Hepatic stellate cell (primary cell): ENCODE measurements at places on chromosomes 7 and 10.

GRCh38 chr7:80643336-80643915 is 5.0 kb downstream of the CD36 start:
- no peak for DNase-seq

DNA sequence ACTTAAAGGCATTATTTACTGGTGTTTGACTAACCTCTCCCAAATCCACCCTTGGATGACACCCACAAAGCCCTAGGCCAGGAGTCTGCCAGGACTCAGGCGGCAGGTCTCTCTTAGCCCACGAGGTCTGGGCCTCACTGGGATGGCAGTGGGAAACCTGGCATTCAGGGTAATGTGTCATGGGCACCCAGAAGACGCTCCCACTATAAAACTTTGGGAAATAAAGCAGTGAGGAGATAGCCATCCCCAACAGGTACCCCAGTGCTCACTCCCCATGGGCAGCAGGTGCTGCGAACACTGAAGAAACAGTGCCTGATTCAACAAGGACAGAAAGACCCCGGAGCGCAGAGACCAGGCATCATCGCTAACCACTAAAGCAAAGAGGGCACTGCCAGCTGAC is 14.4 kb upstream of the PTPRN2 start:
- no peak for DNase-seq

GRCh38 chr10:78458983-78459638 is 425.4 kb downstream of the RPS24 start:
- DNase-seq: peak; percentile 68

DNA sequence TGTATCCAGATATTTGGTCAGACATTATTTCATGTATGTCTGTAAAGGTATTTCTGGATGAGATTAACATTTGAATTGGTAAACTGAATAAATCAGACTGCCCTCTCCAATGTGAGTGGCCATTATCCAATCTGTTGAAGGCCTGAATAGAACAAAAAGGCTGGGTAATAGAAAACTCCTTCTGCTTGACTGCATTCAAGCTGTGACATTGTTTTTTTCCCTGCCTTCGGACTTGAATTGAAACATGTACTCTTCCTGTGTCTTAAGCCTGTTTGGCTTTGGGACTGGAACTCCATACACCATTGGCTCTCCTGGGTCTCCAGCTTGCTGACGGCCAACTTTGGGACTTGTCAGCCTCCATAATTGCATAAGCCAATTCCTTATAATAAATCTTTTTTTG is 36.0 kb upstream of the ARHGAP21 start:
- DNase-seq: no peak

DNA sequence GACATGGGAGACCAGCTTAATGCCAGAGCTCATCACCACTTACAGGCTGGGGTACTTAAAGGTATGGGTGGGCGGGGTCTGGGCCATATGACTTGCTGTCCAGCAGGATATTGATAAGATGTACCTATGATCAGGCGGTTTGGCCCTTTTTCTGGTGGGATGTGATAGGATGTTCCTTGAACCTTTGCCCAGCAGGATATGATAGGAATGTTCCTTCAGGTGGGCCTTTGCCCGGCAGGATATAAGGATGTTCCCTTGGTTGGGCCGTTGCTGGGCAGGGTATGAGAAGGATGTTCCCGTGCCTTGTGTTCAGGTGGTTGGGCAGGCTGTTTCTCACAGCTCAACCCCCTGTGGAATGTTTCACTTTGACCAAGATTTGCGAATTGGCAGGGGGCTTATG is 187.2 kb upstream of the CXCL12 start:
- no peak for DNase-seq

DNA sequence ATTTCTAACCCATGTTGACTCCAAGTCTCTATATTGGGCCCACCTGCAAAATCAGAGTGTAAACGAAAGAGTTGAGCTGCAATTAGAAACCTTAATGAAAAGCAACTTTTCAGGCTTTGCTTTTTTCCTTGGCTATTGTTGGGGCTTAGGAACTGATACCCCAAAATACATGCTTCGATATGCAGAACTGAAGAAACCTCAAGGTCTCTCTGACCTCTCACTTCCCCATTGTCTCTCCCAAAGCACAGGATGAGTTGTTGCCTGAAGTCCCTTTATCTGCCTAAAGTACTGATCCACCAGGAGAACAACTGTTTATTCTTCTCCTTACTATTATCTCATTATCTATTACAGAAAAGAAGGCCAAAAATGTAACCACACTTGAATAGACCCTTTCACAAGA is 666.0 kb upstream of the LRRTM3 start:
- no peak for DNase-seq

DNA sequence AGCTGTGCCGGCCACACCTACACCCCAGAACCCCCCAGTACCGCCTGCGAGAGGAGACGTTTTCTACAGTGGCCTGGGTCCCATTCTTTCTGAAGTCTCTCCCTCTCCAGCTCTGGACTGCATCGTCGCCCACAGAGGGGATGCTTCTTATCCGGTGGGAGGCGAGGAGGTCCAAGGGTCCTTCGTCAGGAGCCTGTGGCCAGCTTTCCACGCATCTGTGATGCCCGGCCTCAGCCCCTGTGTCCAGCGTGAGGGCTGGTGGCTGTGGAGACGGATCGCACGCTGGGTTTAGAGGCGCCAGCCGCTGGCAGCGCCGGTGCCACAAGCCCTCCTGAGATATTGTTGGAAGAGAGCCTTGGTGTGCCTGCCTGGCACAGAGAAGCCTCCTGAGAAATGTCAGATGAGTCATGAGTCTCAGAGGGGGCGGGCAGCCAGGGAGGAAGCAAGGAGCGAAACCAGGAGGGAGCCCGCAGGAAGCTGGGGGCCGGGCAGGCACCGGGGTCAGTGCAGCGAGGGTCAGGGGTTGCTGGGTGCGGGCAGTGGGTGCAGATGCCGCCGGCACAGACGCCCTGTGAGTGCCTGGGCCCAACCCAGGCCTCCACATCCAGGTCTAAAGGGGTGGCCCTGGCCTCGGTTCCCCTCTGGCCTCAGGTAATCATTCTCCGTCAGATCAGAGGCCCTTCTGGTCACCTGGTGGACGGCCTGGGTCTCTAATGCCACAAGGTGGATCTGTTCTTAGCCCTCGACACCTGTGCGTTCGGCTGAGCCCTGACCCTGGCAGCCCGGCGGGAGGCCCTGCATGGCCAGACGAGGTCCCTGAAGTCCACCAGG is 86.0 kb upstream of the DIP2C start:
- no peak for DNase-seq
